ENCODE measurements at places on chromosomes 12 and 14.

GRCh38 chr14:41298328-41298690, 308.4 kb upstream of the LRFN5 start:
- no peaks in the 10 kb centered on the region for H3K36me3 ChIP-seq
- no peaks in the 10 kb centered on the region for H3K4me1 ChIP-seq
- DNase-seq, result no peak
- H3K4me3 ChIP-seq, result no peak overlapping the region

GRCh38 chr12:1876086-1876485, 42.4 kb downstream of the CACNA2D4 start:
- no peaks in the 10 kb centered on the region for H3K4me1 ChIP-seq
- H3K27me3 ChIP-seq, result no peaks in the 10 kb centered on the region
- H3K4me3 ChIP-seq, result no peak overlapping the region

DNA sequence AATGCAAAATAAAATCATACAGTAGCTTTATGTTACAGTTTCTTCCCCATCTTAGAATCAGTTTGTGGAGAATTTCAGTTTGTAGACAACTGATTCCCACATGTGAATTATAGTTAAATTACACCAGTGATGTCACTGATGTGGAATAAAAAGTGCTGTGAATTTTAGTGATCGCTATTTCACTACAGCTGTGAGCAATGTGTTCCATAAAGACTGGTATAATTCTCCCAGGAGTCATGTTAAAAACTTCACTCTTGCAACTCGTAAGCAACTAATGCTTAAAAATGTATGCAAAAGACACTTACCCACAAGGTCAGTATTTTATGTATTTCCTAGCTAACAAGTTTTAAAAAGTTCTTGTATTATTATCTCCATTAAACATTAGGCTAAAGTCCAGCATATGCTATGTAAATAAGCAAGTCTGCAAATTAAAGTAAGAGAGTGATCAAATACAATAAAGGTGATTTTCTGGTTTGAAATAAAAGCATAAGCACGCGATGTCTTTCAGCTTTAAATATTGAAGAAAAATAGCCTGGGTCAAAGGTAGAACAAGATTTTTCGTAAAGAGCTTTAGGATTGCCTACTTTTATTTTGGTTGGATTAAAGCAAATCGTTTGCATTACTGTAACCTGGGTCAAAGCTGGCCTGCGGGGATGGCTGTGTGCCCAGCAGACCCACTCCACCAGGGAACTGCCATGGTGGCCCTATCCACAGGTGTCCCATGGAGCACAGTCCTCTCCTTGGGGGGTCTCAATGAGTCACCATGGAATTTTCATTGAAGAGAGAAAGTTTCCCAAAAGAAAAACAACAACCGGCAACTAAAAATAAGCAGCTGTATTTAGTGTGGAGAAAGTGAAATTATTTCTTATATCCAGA, 12.7 kb upstream of the LRIG3 start:
- H3K36me3 ChIP-seq, result no peaks in the 10 kb centered on the region
- H3K4me1 ChIP-seq, result no peaks in the 10 kb centered on the region
- DNase-seq, result no peak
- H3K27me3 ChIP-seq, result no peaks in the 10 kb centered on the region

DNA sequence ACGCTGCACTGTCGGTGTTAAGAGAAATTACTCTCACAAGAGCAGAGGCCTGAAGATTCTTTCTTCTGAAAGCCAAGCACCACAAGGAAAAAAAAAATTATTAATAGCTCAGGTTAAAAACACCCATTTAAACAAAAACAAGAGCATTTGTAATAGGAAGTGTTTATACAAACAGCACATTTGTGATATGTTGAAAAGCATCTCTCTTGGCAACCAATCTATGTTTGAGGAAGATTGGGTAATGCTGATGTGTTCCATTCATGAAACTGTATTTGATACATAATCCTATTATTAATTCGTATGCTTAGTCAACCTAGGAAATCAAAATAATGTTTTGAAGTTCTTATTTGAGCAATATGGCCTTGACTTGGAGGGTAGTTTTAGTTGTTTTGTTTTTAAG, 36.5 kb downstream of the SSPN start:
- no peak for DNase-seq
- H3K36me3 ChIP-seq, result no peaks in the 10 kb centered on the region
- H3K4me1 ChIP-seq, result no peaks in the 10 kb centered on the region
- no peaks in the 10 kb centered on the region for H3K27me3 ChIP-seq

DNA sequence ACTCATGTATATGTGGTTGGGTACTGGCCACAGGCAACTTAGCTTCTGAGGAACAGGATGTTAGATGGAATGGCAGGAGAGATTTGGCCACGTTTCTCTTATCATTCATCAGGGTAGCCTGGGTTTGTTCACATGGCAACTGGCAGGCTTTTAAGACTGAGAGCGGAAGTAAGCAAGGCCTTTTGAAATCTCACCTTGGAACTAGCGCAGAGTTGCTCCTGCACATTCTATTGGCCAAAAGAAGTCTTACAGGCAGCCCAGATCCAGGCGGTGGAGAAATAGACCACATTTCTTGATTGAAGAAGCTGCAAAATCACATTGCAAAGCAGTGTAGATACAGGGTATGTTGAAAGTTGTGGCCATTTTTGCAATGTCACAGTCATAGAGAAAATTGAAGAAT, 3.7 kb downstream of the CLEC4A start:
- no peaks in the 10 kb centered on the region for H3K27me3 ChIP-seq
- no peaks in the 10 kb centered on the region for H3K36me3 ChIP-seq
- H3K27ac ChIP-seq, result no peak overlapping the region
- H3K4me1 ChIP-seq, result no peaks in the 10 kb centered on the region

GRCh38 chr12:48291511-48291910, 59.2 kb downstream of the ZNF641 start:
- peaks cover 3% of the 10 kb centered on the region for H3K4me1 ChIP-seq
- H3K27me3 ChIP-seq, result no peaks in the 10 kb centered on the region
- no peak overlapping the region for H3K4me3 ChIP-seq
- H3K36me3 ChIP-seq, result no peaks in the 10 kb centered on the region
- H3K27ac ChIP-seq, result no peak overlapping the region
- no peak for DNase-seq

- H3K27ac ChIP-seq, result no peak overlapping the region
- H3K4me3 ChIP-seq, result no peak overlapping the region
- H3K36me3 ChIP-seq, result no peaks in the 10 kb centered on the region
- DNase-seq, result no peak
- no peaks in the 10 kb centered on the region for H3K4me1 ChIP-seq
- no peaks in the 10 kb centered on the region for H3K27me3 ChIP-seq
These were observed 16.2 kb downstream of the PLEKHD1 start for GRCh38 chr14:69500736-69501135.

All from naive thymus-derived CD4-positive, alpha-beta T cell (primary cell).